Fibroblast of skin of left quadriceps (primary cell): ENCODE measurements at places on chromosomes 16 and 17.

DNA sequence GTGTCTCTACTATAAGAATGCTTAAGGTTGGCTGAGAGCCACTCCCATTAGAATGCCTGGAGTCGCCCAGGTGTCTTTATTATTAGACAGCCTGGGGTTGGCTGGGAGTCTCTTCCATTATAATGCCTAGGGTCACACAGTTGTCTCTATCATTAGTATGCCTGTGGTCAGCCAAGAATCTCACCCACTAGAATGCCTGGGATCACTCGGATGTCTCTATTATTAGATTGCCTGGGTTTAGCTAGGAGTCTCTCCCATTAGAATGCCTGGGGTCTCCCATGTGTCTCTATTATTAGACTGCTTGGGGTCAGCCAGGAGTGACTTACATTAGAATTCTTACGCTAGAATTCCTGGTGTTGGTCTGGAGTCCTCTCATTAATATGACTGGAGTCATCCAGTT is 2255.3 kb downstream of the TP53TG3F start:
- no peak for DNase-seq

DNA sequence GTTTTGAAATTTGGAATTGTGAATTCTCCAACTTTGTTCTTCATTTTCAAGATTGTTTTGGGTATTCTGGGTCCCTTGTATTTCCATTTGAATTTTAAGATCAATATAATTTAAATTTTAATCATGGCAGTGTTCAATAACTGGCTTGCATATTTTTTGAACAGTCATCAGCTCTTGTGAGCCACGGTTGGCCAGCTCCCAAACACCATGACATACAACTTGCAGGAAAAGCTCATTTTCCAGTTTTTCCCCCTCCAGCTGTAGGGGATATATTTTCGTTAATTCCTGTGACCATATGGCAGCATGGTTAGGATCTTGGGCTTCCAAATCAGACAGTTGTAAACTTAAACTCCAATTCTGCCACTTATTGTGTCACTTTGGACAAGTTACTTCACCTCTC is 690.1 kb downstream of the WWOX start:
- no peak for DNase-seq

DNA sequence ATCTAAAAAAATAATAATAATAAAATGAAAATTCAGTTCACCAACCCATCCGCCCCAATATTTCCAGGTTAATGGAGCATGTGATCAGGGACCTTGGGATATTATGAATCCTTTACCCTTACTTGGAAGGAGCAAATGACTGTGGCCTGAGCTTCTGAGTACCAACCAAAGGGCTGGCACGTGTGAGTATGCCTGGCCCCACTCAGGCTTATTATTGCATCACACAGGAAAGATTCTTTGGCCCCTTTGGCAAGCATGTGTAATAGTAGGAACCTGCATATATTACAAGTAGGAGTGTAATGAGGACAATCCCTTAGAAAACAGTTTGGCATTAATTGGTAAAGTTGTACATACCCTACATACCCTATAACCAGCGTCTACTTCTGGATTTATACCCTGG is 7.2 kb upstream of the C17orf78 start:
- DNase-seq = no peak

DNA sequence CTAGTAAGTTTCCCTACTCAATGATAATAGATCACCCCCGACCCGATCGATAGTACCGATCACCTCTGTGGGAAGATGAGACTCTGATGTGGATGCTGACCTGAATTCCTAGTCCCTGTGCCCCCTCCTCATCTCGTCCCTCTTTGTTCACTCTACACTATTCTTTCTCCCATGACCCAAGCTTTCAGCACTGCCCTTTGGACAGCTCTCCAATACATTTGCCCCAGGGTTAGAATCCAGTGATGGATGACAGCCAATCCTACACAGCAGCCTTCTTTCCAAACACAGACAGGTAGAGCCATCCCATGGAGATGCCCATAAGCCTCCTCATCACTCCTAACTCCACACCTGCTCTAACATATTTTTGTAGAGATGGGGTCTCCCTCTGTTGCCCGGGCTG is 141.1 kb downstream of the GSG1L start:
- no peak for DNase-seq

GRCh38 chr17:17752821-17753321 is 71.6 kb downstream of the RAI1 start:
- DNase-seq = no peak

GRCh38 chr16:1707193-1707790 is 1.3 kb downstream of the MAPK8IP3 start:
- DNase-seq = no peak

DNA sequence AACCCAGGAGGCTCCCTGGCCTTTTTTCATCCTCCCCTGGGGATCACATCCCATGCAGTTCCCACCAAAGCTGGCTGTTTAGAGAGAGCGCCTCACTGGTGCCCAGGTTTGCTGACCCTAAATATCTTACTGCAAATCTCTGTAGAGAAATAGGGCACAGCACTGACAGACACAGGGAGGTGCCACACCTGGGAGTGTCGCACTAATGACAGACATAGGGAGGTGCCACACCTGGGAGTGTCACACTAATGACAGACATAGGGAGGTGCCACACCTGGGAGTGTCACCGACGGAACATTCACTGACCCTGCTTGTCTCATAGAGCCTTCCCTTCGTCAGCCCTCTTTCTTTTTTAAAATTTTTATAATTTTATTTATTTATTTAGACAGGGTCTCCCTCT is 25.6 kb downstream of the UNK start:
- no peak for DNase-seq

GRCh38 chr17:68657576-68657975 is 56.4 kb upstream of the FAM20A start:
- no peak for DNase-seq

DNA sequence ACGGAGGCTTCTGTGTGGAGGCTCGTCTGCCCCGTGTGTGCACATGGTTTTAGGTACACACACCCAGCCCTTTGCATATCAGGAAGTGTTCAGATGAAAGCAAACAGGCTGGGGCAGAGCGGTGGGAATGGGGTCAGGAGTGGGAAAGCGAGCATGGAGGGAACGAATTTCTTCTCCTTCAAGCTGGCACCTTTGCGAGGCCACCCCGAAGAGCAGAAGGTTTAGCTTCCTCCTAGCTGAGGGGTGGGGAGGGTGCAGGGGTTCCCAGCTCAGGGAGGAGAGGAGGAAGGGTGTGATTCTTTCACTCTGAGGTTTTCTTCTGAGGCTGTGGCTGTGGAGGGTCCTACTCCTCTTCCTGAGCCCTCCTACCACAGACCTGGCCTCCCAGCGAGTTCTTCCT is 83.6 kb downstream of the ABR start:
- DNase-seq = no peak
